Stimulated activated CD4-positive, alpha-beta T cell treated with anti-CD3 and anti-CD28 coated beads, Interleukin-4, amount 100 ng/mL, for 4 hours (primary cell): ENCODE measurements at places on chromosomes 4 and X.
A peak's percentile ranks its signal among the peaks of the same experiment; 100 is the strongest.

DNA sequence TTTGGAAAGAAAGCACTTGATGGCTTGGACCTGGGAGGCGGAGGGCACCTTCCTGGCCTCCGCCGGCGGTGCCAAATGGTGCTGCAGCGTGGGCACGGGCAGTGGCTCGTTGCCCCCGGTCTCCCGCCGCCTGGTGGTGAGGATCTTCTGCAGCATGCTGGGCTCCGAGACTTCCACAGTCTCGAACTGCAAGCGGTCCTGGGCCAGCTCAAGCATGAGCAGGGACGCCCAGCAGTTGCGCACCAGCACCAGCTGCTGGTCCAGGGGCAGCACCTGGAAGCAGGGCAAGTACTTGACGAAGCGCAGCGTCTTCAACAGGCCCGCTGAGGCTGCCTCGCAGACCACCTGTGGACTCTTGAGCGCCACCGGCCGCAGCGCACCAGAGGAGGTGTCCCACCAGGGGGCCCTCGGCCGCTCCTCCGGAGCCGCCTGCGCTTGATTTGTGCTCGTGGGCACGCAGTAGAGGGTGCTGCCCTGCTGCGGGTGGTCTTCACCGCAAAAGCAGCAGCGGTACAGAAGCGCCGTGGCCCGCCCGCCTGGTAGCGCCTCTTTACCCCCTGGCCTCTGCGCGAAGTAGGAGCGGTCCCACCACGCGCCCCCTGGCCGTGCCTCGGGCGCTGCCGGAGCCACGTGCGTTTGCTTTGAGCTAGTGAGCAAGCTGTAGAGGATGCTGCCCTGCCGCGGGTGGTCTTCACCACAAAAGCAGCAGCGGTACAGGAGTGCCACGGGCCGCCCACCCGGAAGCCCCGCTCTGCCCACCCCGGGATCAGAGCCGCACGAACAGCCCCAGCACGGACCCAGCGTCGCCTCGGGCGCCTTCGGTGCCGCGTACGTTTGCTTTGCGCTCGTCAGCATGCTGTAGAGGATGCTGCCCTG lies 689 bp downstream of the NR0B1 start:
- no peak for DNase-seq

DNA sequence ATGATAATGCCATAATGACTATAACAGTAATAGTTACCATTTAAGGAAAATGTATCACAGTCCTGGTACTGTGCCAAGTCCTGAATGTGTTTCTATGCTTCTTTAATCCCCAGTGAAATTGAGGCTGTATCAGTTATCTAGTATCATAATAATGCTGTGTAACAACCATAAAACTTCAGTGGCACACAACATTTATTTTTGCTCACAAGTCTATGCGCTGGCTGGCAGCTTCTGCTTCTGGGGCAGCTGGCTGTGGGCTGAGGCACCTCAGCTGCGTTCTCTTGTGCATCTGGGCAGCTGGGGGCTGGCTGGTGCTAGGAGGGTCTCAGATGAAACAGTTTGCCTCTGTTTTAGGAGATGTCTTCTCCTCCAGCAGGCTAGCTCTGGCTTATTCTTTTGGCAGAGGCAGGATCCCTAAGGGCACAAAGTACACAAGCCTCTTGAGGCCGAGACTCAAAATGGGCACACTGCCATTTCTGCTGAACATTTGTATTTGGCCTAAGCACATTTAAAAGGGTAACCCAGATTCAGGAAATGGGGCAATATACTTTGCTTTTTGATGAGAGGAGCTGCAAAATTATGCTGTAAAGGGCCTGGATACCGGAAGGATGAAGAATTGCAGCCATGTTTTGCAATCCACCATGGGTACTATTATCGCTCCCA lies 62.6 kb upstream of the DHX15 start:
- DNase-seq: no peak

GRCh38 chr4:113445286-113445685 lies 316.3 kb downstream of the CAMK2D start:
- no peak for DNase-seq

GRCh38 chr4:87499403-87500091 lies 29.6 kb downstream of the SPARCL1 start:
- no peak for DNase-seq

- no peak for DNase-seq
Observed at GRCh38 chr4:184096561-184097240, 121.0 kb downstream of the ENPP6 start.

GRCh38 chr4:112523764-112524505 lies 8.0 kb upstream of the NEUROG2 start:
- DNase-seq: peak; percentile 65

GRCh38 chrX:44997888-44998287 lies 124.9 kb downstream of the KDM6A start:
- no peak for DNase-seq

- no peak for DNase-seq
Observed at GRCh38 chr4:77073106-77073809, 2.5 kb downstream of the CCNI start.

DNA sequence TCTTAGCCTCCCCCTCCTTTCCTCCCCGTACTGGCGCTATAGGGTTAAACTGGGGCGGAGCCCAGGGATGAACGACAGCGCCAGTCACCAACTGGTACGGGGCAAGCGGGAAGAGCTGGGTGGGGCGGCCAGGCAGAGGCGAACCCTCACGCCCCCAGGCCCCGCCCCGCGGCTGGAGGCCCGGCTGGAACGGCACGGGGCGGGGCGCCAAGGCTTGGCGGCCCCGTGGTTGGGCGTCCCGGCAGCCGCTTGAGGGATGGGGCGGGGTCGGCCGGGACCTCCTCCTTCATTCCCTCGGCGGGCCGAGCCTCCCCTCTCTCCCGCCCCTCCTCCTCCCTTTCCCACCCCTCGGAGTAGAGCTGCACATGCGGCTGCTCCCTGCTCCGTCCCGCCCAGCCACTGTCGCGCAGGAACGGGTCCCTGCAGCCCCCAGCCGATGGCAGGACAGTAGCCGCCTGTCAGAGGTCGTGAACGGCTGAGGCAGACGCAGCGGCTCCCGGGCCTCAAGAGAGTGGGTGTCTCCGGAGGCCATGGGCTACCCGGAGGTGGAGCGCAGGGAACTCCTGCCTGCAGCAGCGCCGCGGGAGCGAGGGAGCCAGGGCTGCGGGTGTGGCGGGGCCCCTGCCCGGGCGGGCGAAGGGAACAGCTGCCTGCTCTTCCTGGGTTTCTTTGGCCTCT lies at the start of gene EDA:
TSS of gene EDA (plus strand) at position 335 of the 678 bp plus-strand sequence.
- DNase-seq: peak; percentile 69

GRCh38 chrX:148380650-148381561 lies 119.5 kb upstream of the AFF2 start:
- peak; percentile 10 for DNase-seq

DNA sequence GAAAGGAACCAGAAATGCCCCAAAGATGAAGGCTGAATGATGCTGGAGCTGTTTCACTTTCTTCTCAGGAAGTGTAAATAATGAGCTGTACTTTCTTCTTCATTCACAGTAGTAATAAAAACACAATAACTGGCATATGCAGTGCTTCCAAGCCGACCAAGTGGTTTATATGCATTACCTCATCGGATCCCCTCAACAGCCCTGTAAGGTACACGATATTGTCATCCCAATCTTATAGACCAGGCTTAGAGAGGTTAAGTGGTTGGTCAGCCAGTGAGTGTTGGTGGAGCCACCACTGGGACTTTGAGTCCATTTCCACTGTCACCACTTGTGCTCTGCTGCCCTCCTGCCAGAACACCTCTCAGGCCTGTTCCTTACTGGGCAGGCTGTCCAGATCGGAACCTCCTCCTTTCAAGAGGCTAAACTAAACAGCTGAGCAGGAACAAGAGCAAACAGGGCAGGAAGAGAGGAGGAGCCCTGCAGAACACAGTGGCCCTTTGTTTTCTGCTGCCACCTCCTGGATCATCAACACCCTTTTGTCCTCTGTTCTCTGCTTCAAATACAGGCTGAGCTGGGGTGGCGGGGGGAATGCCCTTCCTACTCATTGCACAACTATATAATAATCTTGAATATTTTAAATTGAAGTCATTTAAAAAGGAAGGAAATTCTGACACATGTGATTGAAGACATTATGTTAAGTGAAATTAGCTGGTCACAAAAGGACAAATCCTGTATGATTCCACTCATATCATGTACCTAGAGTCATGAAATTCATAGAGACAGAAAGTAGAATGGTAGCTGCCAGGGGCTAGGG lies 112.5 kb upstream of the ATP6AP2 start:
- DNase-seq: peak; percentile 5

DNA sequence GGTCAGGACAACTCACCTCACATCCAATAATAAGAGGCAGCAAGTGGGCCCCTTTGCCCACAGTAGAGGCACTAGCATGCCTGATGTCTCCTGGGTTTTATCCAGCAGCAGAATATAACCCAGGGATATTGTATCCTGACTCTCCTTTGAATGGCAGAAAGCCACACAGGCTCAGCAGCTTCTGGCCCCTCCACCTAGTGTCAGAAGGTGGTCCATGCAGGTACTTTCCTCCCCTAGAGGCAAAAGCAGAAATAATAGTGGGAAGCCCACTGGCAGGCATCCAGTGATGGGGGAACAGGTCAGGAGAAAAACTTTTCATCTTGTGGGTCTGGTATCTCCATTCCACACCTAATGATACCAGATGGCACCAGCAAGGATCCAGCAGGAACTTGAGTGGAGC lies 75.5 kb upstream of the IRS4 start:
- DNase-seq: no peak

DNA sequence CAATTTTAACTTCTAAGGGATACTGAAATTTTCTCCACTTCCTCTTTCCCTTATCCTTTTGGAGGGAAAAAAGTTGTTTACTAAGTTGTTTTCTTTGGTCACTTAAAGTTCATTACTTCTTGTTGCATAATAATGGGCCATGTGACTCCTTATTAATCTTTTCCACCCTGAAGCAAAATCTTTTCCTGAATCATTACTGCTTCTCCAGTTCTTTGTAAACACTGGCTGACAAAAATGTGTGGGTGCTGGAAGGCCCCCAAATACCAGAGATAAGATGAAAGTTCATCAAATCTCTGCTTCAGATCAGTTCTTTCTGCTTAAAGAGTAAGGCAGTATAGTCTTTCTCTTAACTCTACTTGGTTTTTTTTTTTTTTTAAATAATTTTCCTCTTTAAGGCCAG lies 108.9 kb upstream of the NHS start:
- no peak for DNase-seq

DNA sequence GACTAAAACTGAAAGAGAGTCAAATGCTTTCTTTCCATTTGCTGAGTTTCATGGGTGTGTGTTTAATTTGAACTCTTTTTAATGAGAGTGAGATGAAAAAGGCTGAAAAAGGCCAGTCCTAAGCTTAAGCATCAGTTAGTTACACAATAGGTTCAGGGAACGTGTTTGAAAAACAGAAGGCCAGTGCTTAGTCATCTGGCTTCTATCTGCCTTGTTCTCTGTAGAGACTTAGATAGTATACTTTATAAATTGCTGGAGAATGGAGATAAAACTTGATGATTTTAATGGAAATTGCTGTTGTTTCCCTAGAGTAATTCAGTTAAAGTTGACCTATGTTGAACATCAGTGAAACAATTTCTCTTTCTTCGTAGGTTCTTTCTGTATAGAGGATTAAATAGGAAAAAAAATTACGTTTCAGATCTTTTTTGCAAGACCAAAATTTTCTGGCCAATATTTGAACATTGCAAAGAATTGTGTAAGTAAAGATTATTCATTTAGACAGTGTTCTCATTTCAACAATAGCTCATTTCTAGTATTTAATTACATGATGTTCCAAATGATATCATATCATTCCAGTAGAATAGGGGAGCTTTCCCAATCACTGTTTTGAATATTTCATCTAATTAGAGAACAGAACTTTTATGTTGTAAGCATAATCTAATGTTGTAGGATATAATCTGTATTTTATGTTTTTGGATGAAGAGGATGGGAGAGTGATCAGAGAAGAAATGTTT lies 1088.8 kb downstream of the ADGRL3 start:
- DNase-seq: no peak

DNA sequence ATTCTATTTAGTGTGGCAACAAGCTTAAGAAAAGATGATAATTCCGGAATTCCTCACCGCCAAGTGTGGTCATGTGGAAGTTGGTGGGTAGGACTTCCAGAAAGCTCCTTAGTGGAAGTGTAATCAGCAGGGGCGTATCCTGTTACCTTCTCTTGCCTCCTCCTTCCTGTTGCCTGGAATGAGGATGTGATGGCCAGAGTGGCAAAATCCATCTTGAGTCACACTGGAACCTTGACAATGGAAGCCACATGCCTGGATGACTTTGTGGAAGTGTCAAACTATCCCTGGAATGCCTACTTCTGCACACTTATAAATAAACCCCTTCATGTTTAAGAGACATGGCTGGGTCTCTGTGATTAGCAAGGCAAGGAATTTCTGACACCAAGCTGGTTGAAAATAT lies 191.0 kb downstream of the PRDM5 start:
- DNase-seq: no peak

GRCh38 chrX:38233891-38234667 lies 13.4 kb upstream of the SRPX start:
- no peak for DNase-seq

DNA sequence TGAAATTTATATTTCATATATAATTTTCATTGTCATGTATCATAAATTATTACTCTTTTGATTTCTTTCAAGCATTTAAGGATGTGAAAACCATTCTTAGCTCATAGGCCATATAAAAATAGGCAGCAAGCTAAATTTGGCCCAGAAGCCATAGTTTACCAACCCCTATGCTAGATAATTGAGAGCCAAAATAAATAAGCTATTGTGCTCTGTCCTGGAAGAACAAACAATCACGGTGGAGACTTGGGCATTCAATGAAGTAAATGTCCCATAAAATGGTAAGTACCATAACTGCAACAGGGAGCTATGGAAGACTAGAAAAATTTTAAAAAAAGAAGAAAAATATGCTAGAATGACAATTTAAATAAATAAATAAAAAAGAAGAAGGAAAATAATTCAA lies 60.9 kb upstream of the PACRGL start:
- no peak for DNase-seq

DNA sequence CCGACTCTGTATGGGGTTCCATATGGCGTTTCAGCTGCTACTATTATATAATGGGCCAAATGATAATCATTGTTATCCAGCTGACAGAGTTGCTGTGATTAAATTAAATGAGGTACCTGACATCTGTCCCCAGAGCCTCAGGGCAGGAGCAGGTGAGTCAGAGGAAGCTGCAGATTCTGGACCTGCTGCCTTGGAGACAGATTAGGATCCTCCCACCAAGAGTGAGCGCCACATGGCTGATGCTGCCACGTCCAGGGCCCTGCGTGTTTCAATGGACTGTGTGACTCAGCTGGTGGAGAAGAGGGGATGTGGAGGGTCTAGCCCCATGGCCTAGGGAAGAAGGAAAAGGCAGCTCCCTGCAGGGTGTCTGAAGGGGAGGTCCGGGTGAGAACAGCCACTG lies 28.3 kb upstream of the UXT start:
- DNase-seq: no peak

DNA sequence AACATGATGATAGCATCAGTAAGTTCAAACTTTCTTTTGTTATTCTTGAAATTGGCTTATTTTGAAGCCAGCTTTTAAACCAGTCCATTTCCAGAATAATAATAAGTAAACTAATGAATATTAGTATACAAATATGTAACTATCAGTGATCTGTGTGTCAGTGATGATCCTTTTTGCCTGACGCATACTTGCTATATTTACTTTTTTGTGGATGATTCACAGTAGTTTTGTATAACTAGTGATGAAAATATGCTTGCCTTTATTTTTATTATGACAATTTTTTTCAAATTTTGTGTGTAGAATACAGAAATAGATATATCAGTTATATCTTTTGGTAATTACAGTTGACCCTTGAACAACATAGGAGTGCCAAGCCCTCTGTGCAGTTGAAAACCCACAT lies 49.5 kb downstream of the USP53 start:
- no peak for DNase-seq
